LHCN-M2 (cell line): ENCODE measurements at places on chromosomes 7 and 10.

DNA sequence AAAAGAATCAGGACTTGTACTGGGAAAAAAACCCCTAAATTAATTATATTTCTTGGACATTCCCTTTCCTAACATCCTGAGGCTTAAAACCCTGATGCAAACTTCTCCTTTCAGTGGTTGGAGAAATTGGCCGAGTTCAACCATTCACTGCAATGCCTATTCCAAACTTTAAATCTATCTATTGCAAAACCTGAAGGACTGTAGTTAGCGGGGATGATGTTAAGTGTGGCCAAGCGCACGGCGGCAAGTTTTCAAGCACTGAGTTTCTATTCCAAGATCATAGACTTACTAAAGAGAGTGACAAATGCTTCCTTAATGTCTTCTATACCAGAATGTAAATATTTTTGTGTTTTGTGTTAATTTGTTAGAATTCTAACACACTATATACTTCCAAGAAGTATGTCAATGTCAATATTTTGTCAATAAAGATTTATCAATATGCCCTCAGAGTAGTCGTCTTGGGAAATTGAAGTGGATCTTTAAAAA lies 6.6 kb downstream of the EMX2 start:
- no peak for DNase-seq

DNA sequence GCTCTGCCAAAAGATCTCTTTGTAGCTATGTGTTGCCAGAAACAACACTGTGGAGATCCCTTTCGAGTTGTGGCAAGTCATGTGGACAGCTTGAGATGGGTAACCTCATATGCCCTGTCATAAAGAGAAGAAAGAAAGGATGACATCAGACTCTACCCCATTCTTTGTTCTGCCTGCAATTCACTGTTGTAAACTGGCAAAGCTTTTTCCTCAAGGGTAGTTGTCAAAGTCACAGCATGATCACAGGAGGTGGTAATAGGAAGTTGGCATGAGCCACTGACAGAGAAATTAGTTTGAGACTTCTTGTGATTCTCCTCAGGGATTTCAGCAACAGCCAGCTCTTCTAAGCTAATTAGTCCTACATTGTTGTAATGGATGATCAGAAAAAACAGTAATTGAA lies 19.4 kb upstream of the MINDY3 start:
- peak; percentile 2 for DNase-seq

DNA sequence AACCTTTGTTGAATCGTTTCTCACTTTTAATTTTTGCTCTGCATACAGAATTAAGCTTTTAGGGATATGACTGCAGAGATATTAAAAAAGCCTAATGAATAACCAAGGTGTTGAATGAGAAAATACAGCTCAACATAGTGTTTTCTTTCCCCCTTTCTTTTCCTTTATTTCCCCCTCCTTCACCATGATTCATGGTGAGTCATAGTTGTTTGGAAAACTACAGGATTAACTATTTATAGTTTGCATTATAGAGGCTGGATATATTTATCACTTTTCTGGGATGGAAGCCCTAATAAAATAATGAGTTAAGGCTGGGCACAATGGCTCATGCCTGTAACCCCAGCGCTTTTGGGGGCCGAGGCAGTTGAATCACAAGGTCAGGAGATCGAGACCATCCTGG lies 115.0 kb downstream of the DNAJB9 start:
- peak; percentile 25 for DNase-seq

- DNase-seq: no peak
Measured at GRCh38 chr10:45235798-45236220, 79.6 kb downstream of the OR13A1 start.

DNA sequence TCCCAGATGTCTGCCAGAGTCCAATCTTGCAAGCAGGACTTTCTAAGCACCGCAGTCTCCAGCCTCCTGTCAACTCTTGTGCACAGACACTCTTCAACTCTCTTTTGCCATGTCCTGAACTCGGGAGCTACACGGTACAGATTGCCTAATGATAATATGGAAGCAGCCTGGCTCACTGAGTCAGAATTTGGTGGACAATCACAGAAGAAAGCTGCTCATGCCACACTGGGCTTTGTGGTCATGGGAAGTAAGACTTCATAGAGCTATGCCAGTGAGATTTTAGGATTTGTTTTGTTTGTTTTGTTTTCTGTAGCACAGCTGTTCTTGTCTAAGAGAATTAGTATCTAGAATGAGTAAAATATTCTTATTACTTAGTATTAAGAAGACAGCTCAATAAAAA lies 144.1 kb upstream of the PRSS58 start:
- DNase-seq: peak; percentile 86

DNA sequence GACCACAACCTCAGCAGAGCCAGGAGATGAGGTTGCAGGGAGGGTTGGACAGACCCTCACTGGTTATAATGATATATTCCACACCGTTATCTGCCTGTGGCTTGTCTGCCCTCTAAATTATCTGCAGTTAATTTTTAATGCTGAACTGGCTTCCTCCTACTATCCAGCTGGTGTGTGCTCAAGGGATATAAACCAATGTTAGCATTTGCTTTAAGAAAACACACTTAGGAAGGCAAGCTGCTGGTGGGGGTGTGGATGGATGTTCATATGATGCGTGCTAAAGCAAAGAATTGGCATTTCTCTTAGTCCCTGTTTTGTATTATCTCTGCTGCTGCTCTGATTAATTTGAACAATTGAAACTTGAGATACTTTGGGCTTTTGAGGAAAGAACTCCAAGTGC lies 132.2 kb upstream of the NPVF start:
- no peak for DNase-seq

GRCh38 chr10:124214610-124215375 lies 121.4 kb upstream of the CHST15 start:
- DNase-seq: no peak

GRCh38 chr7:50662996-50663395 lies 97.8 kb upstream of the DDC start:
- DNase-seq: no peak

- DNase-seq: no peak
Measured at GRCh38 chr10:44206127-44206818, 178.6 kb downstream of the CXCL12 start.

- peak; percentile 87 for DNase-seq
Measured at GRCh38 chr10:133292919-133293809, 15.5 kb downstream of the TUBGCP2 start.

GRCh38 chr7:158588085-158588877 lies 658 bp upstream of the PTPRN2 start:
- no peak for DNase-seq

GRCh38 chr10:82925547-82925946 lies 1050.6 kb downstream of the NRG3 start:
- no peak for DNase-seq

GRCh38 chr10:35092851-35093250 lies 2.7 kb upstream of the CUL2 start:
- no peak for DNase-seq

GRCh38 chr10:114963908-114964307 lies 25.9 kb downstream of the TRUB1 start:
- no peak for DNase-seq

DNA sequence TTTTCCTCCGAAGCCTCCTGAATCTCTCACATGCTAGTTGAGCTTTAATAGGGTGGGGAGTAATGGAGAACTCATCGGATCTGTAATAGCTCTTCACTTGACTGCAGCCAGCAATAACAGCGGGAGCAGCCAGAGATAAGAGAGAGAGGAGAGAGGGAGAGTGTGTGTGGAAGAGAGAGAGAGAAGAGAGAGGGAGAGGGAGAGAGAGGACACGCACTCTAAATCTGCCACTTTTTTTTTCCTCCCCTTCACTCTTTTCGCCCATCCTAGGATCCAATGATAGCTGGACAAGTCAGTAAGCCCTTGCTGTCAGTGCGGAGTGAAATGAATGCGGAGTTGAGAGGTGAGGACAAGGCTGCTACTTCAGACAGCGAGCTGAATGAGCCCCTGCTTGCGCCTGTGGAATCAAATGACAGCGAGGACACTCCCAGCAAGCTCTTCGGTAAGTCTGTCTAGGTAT lies 107.9 kb downstream of the POU6F2 start:
- peak; percentile 4 for DNase-seq

GRCh38 chr7:486216-486743 lies 33.4 kb downstream of the PDGFA start:
- DNase-seq: no peak
